HepG2 (cell line): ENCODE measurements at places on chromosomes 1 and 21. TPM values are rescaled to one million over a fixed set of nuclear protein-coding genes. Genes with fewer than 3 reads are reported as not detected.

The IL22RA1 gene
- total RNA-seq: 2.1 and 4.4 TPM in 2 replicates

DNA sequence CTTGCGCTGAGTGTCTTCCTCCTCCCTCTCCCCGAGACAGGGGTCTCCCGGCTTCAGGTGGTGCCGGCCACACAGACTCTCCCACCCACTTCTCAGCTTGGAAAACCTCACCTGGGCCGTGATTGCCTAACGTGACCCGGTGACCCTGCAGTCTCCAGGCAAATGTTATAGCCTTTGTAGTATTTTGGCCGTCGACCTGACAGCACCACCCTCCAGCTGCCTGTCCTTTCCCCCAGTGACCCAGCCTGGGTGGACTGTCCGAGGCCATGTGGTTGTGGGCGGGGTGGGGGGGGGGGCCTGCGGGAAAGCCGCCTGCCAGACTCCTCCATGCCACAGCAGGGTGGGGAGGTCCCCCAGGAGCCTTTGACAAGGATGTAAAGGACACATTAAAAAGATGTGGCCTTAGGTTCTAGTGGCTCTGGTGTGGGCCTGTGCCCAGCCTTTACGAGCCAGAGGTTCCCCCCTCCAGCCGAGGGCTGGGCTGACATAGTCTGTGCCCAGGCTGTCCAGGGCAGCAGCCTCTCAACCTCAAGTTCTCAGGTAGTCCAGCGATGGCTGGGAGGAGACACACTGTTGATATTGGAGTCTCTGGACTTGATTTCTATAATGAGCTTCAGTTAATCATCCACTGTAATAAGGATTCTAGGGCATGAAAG lies 8.1 kb downstream of the TOR3A start:
- no peak for DNase-seq

The PGLYRP3 gene
- total RNA-seq: not detected in 2 replicates

DNA sequence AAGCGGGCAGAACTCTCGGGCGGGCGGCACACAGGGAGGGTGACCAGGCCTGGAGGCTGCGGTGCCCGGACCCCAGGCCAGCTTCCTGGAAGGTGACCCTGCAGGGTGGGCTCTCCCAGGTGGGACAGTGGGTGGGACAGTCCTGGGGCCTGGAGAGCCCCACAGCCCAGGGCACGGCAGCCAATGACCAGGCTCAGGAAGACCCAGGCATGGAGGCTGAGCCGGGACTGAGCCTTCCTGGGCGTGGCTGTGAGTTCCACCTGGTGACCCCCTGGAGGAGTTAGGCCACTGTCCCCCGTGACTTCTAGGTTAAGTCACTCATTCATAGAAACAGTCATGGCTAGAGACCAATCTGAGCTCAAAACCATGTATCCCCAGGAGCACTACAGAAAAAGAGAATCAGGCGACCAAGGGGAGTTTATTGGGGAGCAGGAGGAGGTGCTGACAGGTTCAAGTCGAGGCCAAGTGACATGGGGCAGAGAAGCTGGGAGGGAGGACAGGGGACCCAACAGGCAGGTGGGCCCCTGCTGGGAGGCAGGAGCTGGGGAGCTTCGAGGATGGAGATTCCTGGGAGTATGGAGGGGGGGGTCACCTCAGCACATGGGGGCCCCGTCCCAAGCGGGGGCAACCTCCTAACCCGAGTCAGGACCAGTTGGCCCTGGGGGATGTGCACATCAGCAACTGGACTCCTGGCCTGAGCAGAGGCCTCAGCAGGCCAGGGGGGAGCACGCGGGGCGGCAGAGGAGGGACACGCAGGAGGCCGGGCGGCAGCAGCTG lies 1.2 kb downstream of the KRTAP10-5 start:
- DNase-seq: no peak

DNA sequence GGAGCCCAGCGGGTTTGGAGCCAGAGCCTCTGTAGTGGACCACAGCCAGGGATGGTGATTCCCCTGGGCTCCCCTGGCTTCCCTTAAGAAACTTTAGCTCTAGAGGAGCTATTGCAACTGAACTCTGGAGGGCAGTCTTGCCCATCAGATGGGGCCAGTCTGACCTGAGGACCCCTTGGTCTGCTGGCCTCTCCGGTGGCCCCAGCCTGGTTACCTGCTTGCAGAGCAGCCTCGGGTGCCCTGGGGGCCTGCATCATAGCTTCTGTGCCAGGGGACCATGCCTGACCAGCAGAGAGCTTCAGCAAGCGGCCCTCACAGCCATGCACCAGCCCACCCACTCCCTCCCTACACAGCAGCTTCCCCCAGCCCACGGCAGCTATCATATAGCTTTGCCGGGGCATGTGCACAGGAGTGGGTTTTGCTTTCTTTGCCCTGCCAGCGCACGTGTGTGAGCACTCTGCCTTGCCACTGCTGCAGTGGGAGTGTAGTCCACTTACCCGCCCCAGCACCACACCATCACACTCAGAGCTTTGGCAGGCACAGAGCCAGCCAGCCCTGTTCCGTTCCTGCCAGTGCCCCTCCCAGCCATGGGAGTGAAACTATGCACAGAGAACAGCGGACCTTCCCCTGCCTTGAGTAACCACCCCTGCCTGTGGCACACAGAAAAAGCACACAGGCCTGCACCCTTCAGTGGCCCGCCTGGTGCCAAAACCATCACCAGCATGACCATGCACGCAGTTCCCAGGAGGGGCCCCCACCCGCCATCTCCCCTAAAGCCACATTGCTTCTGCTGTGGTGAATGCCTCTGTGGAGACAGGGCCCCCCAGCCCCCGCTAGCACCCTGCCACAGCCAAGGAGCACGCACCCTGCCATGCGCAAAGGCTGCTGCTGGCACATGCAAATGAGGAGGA lies 442.9 kb upstream of the NEGR1 start:
- DNase-seq: no peak

The FLG2 gene
- not detected in 2 replicates for total RNA-seq

- DNase-seq: no peak
Measured at GRCh38 chr1:60936591-60937342, 145.6 kb upstream of the NFIA start.

The PRELP gene
- total RNA-seq: not detected in 2 replicates

DNA sequence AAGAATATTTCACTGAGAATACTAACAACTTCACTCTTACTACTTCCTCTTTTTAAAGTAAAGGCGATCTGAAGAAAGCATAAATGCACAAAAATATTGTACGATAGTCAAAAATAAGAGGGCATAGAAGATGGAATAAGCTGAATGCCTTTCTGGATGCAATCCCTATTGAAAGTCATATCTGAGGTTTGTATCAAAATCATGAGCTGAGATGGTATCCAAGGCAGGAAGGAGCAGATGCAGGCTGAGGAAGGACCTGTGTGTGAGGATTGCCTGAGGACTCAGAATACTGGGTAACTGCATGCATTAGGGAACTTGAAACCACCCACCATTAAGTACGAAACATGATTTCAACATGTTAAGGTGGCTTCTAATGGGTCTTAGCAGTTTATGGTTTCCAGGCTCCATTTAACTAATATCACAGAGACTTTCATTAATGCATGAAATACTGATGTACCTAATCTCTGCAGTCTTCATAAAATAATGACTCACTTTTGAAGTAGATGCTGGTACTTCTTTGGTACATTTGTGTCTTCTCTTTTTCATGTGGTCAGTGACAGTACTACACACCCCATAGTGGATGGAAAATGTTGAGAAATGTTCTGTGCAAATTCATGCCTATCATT lies 29.6 kb upstream of the RGS1 start:
- DNase-seq: no peak

The LIN9 gene
- 10.0 and 15.8 TPM in 2 replicates for total RNA-seq

- no peak for DNase-seq
Measured at GRCh38 chr21:43976661-43977060, 35.4 kb upstream of the TRAPPC10 start.

GRCh38 chr1:10881046-10881445 lies 84.6 kb upstream of the CASZ1 start:
- no peak for DNase-seq

DNA sequence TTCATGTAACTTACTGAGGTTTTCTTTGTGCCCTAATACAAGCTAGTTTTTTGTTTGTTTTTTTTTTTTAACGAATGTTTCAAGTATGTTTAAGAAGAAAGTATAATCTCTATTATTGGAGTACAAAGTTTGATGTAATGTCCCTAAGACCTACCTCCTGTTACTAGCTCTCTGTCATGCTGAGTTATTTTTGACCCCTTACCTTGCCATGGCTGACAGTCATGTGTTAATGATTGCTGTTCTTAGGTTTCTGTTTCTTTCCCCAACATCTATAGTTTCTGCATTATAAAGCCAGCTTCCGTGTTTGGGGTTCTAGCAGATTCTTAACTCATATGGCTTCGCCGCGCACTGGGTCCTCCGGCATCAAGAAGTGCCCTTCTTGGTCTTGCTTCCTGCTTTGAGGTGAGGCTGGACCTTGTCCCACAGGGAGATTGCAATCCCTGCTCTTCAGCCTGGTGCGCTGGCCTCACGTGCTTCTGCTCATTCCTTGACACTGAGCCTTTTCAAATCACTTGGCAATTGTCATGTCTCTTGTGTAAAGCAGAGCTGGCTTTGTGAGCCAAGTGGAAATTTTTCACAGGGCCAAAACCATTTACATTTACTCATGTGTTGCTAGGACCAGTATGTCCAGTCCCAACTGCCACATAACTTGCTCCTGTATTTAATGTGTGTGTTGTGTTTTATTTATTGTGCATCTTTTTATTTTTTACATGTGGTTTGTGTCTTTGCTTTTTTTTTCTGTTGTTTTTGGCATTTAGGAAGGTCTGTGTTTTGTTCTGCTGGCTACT lies 135.0 kb upstream of the COL6A1 start:
- no peak for DNase-seq

The DDR2 gene
- 0.13 and 0.38 TPM in 2 replicates for total RNA-seq

DNA sequence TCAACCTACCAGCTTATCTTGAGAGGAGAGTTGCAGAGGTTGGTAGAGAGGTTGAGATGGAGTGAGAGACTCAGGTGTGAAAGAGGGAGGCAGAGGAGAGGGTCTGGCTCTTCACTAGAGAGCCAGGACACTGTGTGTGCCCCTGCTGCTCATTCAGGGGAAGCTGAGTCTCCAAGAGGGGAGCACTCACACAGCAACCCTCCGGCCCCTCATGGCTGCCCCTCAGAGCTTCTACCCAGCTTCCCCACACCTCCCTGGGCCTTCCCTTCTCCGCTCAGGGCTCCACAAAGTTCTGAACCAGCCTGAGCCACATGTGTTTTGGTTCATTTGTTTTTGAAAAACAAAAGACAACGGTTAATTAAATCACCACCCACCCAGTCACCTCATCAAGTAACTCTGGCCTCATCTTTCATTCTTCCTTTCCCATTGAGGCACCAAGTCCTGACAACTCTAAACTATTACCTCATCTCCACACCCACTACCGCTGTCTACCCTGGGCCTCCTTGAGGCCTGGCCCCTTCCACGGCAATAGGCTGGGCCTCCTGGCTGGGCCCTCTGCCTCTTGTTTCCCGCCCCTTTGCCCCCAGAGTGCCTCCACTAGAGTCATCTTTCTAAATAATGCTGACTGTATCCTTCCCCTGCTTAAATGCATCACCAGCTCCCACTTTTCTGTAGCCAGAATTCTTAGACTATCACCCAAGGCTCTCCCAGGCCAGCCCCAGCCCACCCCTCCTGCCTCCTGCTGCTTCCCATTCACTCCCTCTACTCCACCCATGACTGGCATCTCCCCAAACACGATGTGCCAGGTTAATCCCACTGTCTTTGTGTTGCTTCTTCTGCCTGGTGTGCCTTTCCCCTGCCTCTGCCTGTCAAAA lies 33.0 kb downstream of the TNNT2 start:
- DNase-seq: no peak

- no peak for DNase-seq
Measured at GRCh38 chr1:19122668-19123067, 87.4 kb downstream of the UBR4 start.
